ENCODE measurements at places on chromosomes 6 and 20.
A peak's percentile ranks its signal among the peaks of the same experiment; 100 is the strongest.

GRCh38 chr6:470901-471448, 79.4 kb downstream of the IRF4 start:
- no peak for DNase-seq

DNA sequence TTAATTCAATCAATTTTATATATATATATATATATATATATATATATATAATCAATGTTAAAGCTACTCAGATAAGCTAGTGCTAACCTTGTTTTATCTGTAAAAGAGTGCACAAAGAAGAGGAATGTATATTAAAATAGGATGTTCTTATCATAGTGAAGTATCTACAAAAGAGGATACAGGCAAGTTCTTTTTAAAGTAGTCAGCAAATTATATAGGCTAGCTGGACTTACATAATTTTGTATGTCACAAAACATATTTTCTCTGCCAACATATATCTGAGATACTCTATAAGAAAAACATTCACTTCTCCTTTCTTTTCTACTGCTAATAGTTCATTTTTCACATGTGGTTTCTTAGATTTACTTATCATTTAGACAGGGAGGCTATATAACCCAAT, 39.9 kb downstream of the KHDRBS2 start:
- DNase-seq, result no peak

- DNase-seq, result peak; percentile 83
Measured at GRCh38 chr20:2005831-2006426, 12.1 kb upstream of the PDYN start.

DNA sequence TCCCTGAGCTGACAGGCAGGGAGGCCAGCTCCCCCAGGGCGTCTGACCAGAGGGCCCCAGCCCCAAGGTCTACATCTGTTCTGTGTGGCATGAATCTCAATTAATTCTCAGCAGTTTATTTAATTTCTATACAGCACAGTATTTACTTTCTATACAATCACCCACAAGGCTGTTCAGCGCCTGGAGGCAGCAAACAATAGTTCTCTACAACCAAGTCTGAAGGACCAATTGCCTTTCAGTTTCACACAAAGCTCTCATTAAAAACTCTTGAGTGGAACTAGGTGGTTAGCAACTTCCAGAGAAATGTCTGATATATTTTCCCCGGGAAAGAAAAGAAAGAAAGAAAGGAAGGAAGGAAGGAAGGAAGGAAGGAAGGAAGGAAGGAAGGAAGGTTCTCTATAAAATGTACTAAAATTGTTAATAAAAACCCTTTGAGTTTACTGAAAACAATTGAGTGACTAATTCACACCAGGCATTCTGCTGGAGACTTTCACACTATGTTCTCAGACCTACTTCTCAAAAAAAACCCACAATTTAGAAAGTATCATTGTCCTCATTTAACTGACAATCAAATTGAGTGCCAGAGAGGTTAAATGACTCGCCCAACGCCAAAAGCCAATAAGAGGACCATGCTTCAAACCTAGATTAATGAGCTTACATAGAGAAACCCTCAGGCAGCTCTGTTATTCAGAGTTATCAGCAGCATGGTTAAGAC, 62.5 kb downstream of the METTL24 start:
- no peak for DNase-seq

DNA sequence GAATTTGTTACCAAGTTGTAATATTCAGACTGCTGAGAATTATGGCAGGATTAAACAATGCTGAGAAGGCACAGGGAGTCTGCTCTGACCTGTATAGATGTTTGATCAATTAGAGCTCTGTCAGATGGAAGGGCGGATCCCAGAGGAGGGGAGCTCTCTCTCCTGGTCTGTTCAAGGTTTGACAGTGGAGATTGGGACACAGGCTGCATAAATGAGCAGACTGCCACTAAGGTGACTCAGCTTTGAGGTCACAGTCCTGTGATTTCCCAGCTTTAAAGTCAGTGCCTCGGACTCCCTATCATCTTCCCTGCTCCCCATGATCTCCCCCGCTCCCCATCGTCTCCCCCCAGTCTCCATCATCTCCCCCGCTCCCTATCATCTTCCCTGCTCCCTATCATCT, 59.2 kb upstream of the SLC22A23 start:
- DNase-seq, result no peak

GRCh38 chr20:33441142-33441955, 2.2 kb downstream of the SNTA1 start:
- DNase-seq, result no peak

- DNase-seq, result no peak
Measured at GRCh38 chr6:14934013-14934412, 311.9 kb upstream of the JARID2 start.

GRCh38 chr20:46350201-46350985, 42.1 kb upstream of the CDH22 start:
- peak; percentile 42 for DNase-seq

GRCh38 chr20:3730803-3731672, 1.4 kb upstream of the HSPA12B start:
- no peak for DNase-seq

GRCh38 chr6:69973763-69974162, 107.4 kb downstream of the COL19A1 start:
- DNase-seq, result no peak

- DNase-seq, result no peak
Measured at GRCh38 chr6:4598384-4598995, 177.7 kb upstream of the CDYL start.

DNA sequence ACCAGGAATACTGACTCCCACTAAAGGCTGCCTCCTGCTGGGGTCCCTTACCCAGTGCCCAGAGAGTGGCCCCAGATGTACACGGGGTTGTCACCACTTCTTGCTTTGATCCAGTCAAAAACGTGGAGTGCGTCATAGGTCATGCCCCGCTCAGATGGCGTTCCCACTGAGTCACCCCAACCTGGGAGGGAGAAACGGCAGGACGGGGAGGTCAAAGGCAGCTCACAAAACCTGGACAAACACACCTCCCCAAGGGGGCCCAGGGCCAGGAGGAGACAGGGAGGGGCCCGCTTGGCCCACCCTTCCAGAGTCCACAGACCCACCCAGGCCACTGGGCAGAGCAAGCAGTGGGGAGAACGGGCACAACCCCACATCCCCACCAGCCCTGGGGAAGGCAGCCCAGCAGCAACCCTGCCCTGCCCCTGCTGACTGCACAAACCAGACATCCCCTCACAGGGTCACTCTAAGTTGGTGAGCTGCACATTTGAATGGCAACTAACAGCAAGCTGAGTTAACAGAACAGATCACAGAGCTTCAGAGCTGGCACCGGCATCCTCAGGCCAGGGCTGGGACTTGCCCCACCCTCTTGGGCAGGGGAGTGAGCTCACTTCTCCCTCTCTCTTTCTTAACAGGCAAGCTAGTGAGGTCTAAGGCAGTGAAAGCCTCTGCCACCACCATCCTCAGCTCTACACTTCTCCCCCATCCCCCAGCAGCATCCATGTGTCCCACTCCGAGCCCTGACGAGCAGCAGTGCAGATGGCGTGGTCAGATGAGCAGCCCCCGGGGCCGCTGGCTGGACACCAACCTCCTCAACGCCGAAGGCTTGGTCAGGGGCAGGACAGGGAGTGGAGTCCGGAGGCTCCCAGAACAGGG, 61.7 kb downstream of the PYGB start:
- peak; percentile 38 for DNase-seq

- no peak for DNase-seq
Measured at GRCh38 chr20:47720636-47721427, 64.4 kb downstream of the SULF2 start.

DNA sequence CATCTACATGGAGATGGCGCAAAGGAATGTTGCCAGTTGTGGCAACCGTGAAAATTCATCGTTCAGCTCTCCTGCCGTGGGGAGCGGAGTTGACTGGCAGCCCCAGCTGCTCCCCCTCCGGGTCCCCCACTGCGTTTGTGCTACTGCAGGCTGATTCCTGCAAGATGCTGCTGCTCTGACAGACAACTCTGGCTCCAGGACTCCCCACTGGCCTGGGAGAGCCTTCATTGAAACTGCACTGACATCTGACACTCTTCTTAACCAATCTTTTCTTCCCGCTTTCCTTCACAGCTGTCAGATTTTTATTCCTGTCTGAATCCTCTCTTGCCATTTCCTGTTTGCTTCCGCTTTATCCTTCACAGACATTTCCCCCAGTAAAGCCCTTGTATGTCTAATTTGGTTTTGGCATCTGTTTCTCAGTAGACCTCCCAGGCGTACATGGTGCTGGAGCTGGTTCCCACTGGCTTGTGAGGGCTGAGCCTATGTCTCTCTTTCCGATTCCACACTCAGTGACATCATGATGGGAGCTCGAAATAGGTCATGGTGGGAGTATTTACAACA, 9.5 kb upstream of the ATRN start:
- no peak for DNase-seq

DNA sequence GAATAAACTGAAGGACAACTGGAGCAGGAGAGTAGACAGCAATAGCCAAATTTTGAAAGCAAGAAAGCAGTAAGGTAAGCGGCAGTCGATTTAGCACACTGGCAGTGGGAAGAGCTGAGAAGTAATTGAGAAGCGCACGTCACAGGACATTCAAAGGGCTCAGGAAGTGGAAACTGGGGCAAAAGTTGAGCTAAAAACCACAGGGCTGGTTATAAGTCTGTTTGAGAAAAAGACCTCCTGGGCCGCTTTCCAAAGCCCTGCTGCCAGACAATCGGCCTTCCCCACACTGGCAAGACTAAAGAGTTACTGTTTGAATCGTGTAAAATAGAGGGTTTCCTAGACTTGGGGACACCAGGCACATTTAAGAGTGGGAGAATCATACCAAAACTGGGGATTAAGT, 161.4 kb downstream of the DNAH8 start:
- peak; percentile 66 for DNase-seq

DNA sequence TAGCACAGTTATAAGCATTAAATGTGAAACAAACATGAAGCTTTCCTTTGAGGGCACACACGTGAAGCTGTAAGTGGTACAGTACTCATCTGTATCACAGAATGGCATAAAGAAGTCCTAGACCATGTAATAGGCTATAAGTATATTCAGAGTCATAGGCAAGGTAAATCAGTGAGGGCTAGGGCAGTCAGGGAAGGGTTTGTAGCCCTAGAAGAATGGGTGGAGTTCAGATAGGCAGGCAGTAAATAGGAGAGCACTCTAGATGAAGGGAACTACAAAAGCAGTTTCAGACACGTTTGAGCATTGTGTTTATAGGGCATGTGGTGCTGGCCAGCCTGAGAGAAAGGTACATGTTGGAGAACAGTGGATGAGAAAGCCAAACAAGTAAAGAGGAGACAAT, 9.5 kb downstream of the YWHAB start:
- no peak for DNase-seq

DNA sequence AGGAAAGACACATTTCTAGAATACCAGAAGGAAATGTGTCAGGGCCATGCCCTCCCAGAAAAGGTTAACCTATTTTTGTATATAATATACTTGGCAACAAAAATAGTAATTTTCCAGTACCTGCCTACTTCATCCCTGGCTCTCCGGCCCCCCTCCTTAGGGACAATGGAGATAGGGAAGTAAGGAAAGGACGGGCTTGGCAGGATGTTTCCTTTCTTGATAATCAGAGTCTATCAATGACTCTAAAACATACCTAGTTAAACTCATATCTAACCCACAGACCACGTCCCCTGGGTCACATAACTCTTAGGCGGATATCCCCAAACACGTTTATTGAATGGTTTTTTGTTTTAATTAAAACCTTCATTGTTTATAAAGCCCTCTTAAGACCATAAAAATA, 11.8 kb downstream of the UQCC2 start:
- no peak for DNase-seq

Measured in activated CD4-positive, alpha-beta T cell treated with anti-CD3 and anti-CD28 coated beads for 36 hours (primary cell).